AG09309 (cell line): ENCODE measurements at places on chromosomes 12 and 14.
A peak's percentile ranks its signal among the peaks of the same experiment; 100 is the strongest.

- DNase-seq = no peak
Measured at GRCh38 chr12:28586481-28586880, 396.2 kb downstream of the CCDC91 start.

- DNase-seq = peak; percentile 63
Measured at GRCh38 chr12:29562110-29562804, 64.8 kb upstream of the OVCH1 start.

DNA sequence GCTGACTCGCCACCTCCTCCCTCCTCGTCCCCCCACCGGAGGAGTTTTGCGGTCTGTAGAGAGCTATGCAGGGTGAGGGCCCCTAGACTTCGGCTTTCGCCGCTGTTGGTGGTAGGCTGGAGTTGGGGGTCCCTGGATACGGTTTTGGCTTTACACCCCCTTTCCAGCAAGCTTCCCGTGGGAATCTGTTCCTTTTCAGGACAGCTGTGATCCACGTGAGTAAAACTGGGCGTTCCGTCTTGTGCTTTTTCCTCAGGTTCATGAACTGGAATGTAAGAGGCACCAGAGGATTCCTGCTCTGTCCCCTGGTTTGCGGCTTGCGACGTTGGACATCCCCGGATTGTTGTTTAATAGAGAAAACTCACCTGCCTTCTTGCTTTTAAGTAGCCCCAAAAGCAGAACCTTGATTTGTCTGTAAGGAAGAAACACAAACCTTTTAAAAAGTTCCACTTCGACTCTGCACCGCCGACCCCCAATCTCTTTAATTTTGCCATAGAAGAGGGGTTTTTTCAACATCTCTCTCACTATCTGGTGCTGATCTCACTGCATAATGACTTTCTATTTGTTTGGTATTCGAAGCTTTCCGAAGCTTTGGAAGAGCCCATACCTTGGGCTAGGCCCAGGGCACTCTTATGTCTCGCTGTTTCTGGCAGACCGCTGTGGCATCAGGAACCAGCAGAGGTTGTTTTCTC is 490 bp downstream of the PRORP start:
- DNase-seq = no peak

DNA sequence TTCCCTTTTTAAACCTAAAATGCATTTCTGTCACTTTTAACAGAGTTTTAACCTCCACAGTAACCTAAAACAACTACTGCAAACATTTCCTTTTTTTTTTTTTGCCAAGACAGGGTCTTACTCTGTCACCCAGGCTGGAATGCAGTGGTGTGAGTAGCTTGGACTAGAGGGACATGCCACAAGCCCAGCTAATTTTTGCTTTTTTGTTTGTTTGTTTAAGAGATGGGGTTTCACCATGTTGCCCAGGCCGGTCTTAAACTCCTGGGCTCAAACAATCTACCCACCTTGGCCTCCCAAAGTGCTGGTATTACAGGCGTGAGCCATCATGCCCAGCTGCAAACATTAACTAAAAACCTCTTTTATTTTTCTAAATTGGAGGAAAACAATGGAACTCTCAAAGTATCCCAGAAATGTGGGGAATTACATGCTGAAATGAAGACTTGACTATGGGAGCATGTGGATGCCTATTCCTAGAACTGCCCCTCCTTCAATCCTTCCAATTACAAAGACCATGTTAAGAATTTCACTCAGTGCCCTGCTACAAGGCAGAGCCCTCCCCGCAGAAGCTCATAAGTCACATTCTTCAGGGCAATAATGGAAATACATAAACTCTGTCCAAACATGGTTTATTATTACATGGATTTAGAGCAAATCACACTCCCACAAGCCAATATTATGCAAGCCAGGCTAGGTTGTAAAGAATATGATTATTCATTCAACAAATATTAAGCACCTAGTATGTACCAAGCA is 66.9 kb downstream of the C12orf56 start:
- no peak for DNase-seq

DNA sequence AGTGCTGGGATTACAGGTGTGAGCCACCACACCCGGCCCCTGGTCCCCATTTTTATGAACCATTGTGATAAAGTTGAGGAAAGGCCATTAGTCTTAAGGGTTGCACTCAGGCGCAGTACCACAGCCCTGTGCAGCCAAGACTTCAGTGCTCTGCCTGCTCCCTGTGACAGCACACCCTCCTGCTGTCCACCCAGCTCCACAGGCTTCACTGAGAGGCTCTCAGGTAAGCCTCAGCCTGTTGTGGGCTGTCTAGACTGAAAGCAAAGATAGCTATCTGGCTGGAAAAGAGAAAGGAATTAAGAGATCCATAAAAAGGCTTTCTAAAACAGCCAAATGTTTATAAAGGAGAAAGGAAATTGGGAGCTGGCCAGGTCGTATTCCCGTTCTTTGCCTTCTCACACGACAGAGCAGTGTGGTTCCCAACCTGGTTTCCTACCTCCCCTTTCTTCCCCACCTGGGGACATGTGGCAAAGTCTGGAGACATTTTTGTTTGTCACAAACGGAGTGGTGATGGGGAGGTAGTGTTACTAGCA is 19.1 kb upstream of the DNM1L start:
- no peak for DNase-seq

GRCh38 chr14:95445676-95446075 is 70.8 kb downstream of the SYNE3 start:
- DNase-seq = no peak
